ENCODE measurements at places on chromosomes 16 and 17. TPM values are rescaled to one million over a fixed set of nuclear protein-coding genes. Genes with fewer than 3 reads are reported as not detected.

DNA sequence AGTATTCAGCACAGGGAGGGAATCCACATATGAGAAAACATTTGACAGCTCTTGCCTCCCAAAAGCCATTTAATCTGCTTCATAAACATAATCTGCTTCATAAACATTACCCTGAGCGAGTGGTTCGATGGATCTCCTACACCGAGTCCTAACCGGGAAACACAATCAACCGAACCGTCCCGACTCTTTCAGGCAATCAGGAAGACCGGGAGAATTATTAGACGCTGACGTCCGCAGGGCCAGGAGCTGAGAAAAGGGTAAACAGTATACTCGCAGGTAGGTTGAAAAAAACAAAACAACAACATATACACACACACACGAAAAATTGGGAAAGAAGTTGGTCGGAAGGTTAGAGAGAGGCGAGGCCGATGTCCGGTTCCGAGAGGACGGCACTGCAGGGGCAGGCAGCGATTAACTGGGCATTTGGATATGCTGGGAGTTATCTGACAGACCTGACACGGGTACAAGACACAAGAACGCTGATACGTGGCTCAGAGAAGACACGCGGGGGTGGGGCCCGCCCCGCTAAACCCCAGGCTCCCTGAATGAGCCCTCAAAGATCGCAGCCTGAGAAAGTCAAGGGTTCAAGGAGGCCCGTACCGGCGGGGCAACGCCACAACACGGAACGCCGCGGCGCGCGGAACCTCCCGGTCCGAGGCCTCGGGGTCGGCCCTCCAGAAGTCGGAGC lies 585 bp downstream of the AP1G1 start:
- DNase-seq = no peak

DNA sequence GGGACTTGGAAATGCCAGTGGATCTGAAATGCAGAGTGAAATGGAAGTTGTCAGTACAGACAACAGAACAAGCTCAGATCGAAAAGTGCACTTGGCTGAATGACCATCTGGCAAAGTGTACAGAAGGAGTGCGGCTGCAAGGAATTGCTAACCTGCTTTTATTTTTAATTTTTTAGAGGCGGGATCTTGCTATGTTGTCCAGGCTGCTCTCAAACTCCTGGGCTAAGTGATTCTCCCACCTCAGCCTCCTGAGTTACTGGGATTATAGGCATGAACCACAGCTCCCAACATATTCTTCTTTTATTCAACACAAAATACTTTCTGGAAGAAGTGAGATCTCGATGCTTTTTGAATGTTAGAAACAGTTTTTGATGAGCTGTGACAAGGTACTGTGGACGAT lies 3.6 kb downstream of the LRRC59 start:
- DNase-seq = no peak

GRCh38 chr17:80475910-80476876 lies at the start of gene NPTX1:
TSS of gene NPTX1 (minus strand) at chr17:80476607. CDS start at chr17:80476446, 161 bp downstream.
- DNase-seq = no peak

GRCh38 chr17:373613-374230 lies 21.1 kb upstream of the RPH3AL start:
- DNase-seq = peak; percentile 57

DNA sequence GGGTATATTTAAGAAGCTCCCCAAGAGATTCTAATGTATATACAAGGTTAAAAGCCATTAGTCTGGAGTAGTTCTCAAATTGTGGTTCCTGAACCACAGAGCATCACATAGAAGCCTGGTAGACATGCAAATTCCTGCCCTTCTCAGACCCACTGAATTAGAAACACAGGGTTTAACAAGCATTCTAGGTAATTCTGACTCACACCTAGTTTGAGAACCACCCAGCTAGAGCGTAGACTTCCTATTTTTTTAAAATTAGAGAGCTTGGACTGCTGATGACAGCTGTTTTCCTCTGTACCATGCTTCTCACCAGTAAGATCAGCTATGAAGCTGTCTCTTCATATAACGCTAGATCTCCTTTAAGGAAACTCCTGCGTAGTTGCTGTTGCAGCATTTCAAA lies 50.6 kb downstream of the HS3ST3B1 start:
- DNase-seq = no peak

DNA sequence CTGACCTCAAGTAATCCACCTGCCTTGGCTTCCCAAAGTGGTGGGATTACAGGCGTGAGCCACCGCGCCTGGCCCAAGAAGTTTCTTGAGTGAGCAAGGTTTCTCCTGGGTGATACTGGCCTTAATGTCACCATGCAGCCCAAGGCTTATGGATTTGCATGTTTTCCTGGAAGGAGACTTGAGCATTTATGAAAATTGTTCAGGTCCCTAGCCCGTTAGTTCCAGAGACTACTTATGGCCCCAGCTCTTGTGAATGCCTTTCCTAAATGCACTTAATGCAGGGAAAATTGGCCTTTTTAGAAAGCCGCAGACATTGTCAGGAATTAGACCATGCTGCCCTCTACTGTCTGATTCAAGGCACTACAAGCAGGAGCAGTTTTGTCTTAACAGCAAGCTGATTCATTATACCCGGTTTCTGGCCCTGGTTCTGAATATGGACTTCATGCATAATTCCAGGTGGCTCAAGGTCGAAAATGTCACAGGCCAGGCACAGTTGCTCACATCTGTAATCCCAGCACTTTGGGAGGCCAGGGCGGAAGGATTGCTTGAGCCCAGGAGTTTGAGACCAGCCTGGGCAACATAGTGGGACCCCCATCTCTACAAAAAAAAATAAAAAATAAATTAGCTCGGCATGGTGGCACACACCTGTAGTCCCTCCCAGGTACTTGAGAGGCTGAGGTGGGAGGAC lies 91.3 kb downstream of the SNX29 start:
- DNase-seq = peak; percentile 39

DNA sequence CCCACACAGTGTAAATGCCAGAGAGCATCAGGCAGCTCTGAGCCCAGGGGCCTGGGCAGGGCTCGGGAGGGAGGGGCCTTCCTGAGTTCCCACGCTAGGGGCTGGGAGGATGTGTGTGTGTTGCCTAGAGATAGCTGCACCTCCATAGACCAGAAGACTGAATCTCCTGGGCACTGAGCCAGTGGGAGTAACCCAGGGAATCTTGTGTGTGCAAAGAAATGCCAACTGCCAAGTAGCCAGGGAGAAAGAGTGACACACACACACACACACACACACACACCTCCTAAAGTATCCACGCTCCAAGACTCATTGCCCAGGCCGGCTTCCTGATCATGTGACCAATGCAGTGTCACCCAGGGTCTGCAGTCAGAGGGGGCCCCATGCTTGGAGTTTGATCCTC lies 166.2 kb upstream of the RPL38 start:
- no peak for DNase-seq

GRCh38 chr16:66489818-66490217 lies 60.1 kb downstream of the TK2 start:
- peak; percentile 16 for DNase-seq

DNA sequence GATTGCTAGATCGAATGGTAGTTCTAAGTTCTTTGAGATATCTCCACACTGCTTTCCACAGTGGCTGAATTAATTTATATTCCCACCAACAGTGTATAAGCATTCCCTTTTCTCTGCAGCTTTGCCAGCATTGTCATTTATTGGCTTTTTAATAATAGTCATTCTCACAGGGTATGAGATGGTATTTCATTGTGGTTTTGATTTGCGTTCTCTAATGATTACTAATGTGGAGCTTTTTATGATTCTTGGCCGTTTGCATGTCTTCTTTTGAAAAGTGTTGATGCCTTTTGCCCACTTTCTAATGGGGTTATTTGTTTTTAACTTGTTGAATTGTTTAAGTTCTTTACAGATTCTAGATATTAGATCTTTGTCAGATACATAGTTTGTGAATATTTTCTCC lies 36.5 kb upstream of the BCAS3 start:
- DNase-seq = no peak

DNA sequence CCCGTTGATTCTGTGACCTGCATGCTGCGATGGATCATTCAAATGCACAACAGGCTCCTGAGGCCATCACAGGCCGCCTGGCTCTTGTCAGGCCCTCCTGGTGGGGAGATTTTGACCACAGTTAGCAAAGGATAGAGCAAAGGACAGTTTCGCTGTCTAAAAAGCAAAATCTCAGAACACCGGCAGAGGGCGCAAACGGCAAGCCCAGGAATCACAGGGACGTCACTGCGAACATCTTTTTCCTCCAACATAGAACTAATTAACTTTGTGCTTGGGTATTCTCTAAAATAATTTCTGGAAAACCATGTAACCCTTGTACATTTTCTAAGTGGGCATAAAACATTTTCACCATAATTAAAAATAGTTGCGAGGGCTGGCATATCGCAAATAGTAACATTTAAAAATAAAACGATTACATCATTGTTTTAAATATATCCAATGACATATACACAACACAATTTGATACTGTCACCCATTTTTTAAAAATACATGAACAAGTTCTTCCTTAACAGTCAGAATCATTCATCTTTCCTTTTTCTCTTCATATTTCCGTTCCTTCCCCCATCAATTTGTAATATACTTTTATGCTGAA lies 19.7 kb upstream of the SLC47A1 start:
- peak; percentile 68 for DNase-seq

DNA sequence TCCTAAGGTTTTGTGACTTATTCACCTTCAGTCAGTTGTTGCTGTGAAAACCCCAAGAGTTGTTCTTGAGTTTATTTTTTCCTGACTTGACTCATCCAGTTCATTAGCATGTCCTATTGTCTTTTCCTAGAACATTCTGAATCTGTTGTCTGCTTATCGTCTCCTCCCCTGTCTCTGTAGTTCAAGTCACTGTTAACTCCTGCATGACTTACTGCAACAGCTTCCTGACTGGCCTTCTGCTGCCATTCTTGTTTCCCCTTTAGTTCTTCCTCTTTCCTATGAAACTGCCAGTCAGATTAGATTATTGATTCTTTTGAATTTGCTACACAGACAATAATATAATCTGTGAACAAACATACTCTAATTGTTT lies 161.5 kb downstream of the FTO start:
- DNase-seq = no peak

- DNase-seq = no peak
Observed at GRCh38 chr17:5758651-5759050, 174.3 kb upstream of the NLRP1 start.

- DNase-seq = no peak
Observed at GRCh38 chr17:50353600-50354195, 7.8 kb downstream of the XYLT2 start.

DNA sequence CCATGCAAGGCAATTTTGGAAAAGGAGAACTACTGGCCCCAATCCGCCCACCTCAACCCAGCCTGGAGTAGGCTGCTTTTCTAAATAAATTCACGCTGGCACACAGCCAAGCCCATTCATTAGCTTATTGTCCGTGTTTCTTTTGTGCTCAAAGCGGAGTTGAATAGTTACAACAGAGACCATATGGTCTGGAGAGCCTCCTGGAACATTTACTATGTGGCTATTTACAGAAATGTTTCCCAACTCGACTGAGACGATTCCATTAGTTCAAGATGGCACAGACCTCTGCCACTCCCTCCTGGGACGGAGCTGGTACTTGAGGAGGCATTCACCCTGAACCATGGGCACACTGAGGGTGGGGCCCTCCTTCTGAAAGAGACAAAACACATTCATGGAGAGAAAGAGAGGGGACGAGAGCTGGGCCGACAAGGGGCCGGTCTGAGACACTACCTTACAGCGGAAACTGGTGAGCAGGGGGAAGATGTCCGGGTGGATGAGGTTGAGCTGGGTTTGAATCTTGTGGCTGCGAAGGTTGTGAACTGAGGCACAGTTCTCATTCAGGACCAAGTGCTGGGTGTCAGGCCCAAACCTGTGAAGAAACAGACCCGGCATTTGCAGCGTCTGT lies 15.7 kb downstream of the ELAC2 start:
- no peak for DNase-seq

DNA sequence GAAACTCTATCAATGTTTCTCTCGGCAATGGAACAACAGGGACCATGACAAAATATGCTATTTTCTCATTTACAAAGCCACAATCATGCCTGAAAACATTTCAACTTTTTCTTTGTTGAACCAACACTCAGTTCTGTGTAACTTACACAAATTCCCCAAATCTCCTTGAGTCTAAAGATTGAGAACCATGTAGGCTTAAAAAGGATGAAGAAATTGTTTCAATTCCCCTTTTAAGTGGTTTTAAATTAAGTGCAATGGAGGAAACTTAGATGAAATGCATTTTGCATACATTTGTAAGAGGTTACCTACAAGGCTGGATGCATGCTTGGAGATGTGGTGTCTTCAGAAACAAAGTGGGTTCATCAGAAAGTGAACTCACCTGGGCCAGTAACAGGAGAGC lies 566.4 kb upstream of the CDH11 start:
- DNase-seq = no peak

- no peak for DNase-seq
Observed at GRCh38 chr16:19767497-19767896, 49.4 kb downstream of the IQCK start.

DNA sequence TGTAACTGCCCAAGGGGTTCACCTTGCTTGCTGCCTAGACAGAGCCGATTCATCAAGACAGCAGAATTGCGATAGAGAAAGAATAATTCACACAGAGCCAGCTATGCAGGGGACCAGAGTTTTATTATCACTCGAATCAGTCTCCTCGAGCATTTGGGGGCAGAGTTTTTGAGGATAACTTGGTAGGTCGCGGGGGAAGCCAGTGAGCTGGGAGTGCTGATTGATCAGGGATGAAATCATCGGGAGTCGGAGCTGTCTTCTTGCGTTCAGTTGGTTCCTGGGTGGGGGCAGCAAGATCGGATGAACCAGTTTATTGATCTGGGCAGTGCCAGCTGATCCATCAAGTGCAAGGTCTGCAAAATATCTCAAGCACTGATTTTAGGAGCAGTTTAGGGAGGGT lies 9.1 kb downstream of the ITGAM start:
- DNase-seq = no peak

DNA sequence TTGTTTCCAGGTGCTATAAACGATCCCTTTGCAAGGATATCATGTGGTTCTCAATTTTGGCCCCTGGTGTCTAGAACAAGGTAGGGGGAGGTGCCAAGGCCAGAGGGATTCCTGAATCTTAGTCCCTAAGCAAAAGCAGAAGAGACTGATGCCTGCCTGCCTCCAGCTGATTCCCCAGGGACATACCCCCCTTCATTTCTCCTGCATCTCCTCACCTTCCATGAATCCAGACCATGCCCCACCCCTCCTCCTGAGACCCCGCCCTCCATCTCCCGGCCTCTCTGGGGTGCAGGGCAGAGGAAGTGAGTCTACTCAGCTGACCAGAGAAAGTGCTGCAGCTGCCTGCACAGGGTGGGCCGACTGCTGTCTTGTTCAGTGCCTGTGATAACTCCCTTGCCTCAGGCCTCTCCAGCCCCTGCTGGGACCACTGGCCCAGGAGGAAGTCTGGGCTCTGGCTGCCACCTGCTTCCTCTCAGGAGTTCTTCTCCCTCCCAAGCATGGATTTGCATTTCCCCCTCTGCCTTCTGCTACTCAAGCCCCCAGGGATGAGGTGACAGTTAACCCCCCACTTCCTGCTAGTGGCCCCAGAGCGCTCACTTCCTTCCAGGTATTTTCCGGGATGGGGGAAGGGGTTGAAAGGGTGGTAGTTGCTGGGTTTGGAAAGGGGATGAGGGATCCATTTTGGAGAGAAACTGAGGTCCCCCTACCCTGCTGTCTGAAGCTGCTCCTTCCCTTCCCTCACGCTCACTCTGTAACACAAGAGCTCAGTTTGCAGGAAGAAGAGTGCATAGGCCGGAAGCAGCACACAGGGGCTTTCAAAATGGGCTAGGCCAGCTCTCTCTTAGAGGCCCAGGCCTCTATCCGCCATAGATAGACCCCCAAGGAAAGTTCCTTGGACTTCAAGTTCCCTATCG lies 10.5 kb upstream of the TSPOAP1 start:
- peak; percentile 64 for DNase-seq

GRCh38 chr17:17022011-17022410 lies 20.2 kb upstream of the MPRIP start:
- no peak for DNase-seq

Gene CAMKK1
- total RNA-seq = 3.4 TPM

Gene CLEC10A
- 4.4 TPM for total RNA-seq

Gene CCL16
- not detected for total RNA-seq

Gene SLC16A11
- total RNA-seq = 0.47 TPM

Gene KRT222
- total RNA-seq = not detected

Gene ENO3
- 670 TPM for total RNA-seq
